ENCODE measurements at places on chromosomes 7 and 10.

GRCh38 chr10:96389785-96390184, 31.0 kb upstream of the OPALIN start:
- DNase-seq: no peak

GRCh38 chr7:36562121-36562520, 162.2 kb downstream of the AOAH start:
- no peak for DNase-seq

- no peak for DNase-seq
Measured at GRCh38 chr7:116836911-116837310, 25.5 kb upstream of the CAPZA2 start.

- no peak for DNase-seq
Measured at GRCh38 chr7:128210036-128210347, 31.1 kb upstream of the LEP start.

DNA sequence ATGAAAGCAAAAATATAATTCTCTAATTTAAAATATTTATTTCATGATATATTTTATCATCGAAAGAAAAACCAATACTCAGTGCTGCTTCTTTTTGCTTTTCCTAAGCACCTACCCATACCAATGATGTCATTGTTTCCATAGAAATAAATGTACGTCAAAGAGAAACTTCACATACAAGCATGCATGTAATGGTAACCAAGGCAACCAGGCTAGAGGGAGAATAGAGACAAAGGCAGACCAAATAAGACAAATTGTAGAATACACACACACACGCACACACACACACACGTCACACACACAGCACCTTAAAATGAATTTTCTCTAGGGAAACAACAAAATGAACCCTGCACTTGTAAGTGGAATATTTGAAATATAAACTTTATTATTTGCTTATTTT, 75.5 kb downstream of the MACC1 start:
- no peak for DNase-seq

DNA sequence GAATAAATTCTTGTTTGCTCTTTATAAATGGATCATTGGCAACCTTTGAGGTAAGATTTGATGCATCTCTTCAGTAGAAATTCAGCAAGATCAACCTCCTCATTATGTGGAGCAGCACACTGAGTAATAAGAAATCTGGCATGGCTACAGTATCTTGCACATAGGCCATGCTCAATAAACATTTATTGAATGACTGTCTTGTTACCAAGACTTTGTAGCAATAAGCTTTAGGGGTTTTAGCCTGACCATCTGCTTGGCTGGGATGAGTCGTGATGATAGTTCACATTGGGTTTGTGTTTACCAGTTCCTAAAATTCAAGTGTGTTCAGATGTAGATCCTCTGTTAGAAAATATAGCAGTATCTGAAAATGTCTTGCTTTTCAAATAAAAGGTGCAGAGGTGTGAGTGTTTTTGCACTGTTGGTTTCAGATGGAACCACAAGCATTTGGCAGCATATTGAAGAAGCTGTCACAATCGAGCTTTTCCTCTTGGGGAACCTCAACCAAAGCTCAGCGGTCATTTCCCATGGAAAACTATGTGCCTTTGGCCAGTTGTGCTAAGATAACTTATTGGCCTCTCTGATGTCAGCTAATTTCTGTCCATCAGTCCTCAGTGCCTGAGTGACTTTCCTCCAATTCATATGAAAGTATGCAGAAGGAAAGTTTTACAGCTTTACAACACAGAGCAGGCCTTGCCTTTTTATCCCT, 442.6 kb downstream of the GFRA1 start:
- no peak for DNase-seq

- no peak for DNase-seq
Measured at GRCh38 chr7:24968165-24968564, 11.8 kb downstream of the OSBPL3 start.

GRCh38 chr7:13288516-13288915, 601.1 kb downstream of the ARL4A start:
- DNase-seq: no peak

DNA sequence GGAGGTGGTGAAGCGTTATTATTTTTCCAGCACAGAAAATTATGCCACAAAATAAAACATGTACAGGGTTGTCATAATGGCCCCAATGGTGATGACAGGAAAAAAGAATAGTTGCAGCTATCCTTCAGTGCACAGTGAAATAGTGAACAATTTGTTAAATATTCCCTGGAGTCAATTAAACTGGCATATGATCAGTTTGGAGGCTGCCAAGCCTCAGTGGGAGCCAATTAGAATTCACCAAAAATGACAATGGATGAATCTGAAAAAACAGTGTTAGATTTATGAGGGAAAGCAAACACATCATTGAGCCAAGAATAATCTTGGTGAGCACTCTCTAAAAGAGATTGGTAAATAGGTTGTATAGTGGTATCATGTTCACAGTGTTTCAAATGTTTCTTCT, 146.3 kb downstream of the OTUD1 start:
- no peak for DNase-seq

- peak; percentile 35 for DNase-seq
Measured at GRCh38 chr7:42227936-42228591, 8.9 kb downstream of the GLI3 start.
